ENCODE measurements at places on chromosomes 13 and 19.

- peak; percentile 72 for DNase-seq
Observed at GRCh38 chr19:14081797-14082674, 3.5 kb downstream of the C19orf67 start.

DNA sequence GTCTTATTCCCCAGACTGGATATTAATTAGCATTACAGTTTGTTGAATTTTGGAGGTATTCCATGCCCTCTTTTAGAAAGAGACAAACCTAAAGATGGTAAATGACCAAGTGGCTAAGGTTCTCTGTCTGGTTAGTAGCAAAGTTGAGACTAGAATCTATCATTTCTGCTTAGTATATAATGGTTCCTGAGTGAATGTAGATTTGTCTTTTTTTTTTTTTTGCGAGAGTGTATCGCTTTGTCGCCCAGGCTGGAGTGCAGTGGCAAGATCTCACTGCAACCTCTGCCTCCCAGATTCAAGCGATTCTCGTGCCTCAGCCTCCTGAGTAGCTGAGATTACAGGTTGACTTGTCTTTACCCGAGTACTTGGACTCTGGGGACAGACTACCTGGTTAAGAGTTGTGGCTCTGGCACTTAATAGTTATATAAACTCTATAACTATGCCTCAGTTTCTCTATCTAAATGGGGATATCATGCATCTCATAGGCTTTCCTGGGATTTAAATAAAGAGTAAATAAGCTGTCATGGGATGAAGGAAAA is 2.7 kb downstream of the NAA16 start:
- DNase-seq = no peak

GRCh38 chr19:1855828-1856255 is 7.5 kb downstream of the KLF16 start:
- DNase-seq = no peak

DNA sequence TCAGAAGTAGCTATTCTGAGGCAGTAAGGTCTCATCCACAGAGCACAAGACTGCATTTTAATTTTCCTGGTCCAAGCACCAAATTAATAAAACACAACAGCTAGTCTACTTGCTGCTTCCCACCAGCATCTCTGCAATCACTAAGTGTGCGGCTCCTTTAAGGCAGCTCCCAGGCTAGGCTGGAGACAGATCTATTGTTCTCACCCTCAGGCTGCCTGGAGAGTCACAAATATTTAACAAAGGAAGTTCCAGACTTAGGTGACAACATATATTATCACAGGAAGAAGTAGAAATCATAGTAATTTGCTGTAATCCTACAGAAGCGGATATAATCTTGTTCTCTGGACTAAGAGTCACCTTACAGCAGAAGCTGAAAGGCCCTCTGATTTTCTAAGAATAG is 2.2 kb upstream of the EID2 start:
- DNase-seq = no peak

DNA sequence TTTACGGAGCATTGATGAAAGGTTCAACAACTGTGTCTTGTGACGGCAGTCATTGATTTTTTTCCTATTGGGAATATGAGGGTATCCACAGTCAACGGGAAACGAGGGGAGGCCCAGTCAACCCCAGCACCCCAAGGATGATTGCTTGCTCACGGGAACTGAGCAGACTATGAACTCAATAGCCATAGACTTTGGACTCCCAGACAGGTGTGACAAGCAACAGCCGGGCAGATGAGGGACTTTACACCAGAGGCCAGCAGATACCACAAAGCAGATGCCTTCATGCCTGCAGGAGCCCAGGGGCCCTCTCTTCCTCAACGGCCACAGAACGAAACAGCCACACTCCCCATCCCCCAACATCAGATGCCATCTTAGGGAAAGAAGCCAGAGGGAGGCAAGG is 80.3 kb upstream of the FLT1 start:
- no peak for DNase-seq

- DNase-seq = no peak
Observed at GRCh38 chr19:34332027-34332760, 32.8 kb upstream of the GPI start.

DNA sequence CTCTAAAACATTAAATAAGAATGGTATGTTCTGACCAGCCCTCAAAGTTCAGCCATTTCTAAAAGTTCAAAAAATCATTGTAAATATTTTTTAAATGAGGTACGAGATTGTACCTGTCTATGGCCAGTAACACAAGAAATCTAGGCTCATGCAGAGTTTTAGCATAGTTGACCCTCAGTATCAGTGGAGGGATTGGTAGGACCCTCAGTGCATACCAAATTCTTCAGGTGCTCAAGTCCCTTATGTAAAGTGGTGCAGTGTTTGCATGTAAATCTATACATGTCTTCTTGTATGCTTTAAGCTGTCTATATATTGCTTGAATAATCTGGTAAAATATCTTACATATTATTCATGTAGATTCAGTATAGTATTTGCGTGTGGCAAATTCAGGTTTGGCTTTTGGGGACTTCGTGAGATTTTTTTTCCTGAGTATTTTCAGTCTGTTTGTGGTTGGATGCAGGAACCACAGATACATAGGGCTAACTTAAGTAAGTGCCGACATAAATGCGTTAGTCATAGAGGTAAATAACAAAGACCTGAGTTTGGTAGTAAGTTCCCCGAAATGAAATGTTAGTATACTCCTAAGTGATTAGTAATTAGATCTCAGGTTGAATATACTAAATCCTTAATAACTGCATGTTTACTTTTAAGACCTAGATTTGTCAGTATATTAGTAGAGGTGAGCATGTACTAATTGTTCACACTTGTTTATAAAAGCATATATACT is 7.8 kb downstream of the MIR17HG start:
- no peak for DNase-seq

GRCh38 chr13:75762076-75762937 is 126.2 kb downstream of the LMO7 start:
- DNase-seq = peak; percentile 53

- peak; percentile 61 for DNase-seq
Observed at GRCh38 chr19:42422901-42423461, 4.2 kb downstream of the LIPE start.

All from GM20000 (cell line).